ENCODE measurements at places on chromosomes 6 and 20.
A peak's percentile ranks its signal among the peaks of the same experiment; 100 is the strongest.

DNA sequence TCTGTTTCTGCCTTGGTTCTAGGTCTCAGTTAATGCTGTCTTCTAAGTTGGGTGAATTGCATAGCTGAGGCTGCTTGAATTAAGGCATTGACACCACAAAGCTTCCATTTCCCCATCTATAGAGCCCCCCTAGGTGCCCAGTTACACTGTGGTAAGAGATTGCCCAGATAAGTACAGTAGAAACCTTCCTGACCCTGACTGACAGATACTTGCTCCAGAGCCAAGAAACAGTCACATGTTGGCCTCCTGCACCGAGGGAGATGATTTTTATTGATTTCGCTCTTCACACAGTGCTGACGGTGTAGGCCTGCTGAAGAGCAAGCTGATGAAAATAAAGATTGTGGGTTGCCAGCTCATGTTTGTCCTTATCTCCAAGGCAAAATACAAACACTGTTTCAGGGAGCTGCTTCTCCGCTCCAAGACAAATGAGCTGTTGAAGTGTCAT is 67.9 kb downstream of the TRMT11 start:
- DNase-seq: no peak

GRCh38 chr20:9411833-9412232 is 102.6 kb upstream of the LAMP5 start:
- DNase-seq: no peak

GRCh38 chr20:35240811-35241293 is 14.4 kb downstream of the MMP24 start:
- no peak for DNase-seq

- no peak for DNase-seq
Measured at GRCh38 chr6:35477551-35478179, 9.5 kb downstream of the RPL10A start.

DNA sequence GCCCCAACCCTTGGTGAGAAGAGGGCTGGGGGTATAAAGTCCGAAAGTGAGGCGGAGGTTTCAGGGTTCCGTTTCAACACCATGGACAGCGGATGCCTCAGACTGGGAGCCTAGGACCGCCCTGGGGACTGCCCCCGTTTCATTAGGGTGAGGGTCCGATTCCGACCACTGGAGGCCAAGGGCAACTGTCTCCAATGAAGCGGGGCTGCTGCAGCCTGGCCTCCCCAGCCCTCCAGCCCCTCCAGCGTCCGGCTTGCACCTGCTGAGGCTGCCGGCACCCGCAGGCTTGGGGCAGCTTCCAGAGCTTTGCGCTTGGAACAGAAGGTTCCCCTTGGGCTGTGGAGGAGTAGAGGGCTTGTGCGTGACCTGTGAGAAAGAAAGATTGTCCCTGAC is 39.9 kb downstream of the YTHDF1 start:
- no peak for DNase-seq

- no peak for DNase-seq
Measured at GRCh38 chr6:7196019-7196402, 88.2 kb downstream of the RREB1 start.

GRCh38 chr6:89707766-89708165 is 69.2 kb upstream of the LYRM2 start:
- no peak for DNase-seq

DNA sequence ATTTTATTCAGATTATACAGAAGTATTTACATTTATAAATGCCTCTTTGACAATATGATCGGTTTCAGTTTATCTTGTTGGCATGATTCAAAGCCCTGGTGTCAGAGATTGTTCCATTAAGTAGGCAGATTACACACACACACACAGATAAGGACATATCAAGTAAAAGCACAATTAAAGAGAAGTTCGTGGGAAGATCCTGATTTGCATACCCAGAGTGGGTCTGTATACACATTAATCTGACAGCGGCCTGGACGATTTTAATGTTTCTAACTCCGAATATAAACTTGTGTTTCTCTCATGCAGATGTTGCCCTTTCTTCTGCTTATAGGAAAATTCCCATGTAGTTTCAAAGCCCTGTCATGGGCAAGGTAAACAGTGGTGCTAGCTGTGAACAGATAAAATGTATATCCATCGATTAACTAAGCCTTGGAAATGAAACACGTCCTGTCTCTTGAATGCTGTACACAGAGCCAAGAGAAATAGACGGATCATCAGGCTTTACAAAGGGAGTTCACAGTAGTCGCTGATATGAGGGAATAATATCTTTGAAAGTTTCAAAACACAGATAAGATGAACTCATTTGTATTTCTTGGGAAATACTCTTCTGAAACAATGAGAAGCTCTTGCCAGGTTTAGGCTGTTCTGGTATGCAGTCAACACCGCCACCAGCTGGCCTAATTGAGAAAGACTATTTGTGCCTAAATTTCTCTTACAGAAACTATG is 108.2 kb upstream of the GMDS start:
- DNase-seq: peak; percentile 63

DNA sequence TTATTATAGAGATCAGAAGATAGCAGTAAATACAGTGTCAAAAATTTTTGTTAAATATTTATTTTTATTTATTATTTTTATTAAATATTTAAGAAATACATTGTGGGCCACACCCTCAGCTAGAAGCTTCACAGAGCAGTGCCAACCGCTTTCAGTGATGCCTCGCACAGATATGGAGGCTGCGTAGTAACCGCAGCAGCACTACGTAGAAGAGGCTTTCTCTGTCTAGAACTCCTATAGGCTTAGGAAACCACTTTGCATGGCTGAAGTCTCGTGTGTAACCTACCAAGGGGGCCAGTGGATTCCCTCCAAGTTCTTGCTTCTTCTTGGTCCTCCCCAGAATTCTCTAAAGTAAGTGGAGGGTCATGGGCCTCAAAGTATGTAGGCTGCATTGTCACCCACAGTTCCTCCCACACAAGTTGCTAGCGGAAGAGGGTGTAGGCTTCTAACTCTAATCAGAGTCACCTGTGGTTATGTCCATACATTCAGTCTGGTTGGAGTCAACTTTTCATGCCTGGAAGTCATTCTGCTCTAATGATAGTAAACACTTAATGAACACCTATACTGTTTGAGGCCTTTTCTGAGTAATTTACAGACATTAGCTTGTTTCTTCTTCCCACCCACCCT is 285.6 kb downstream of the CDKAL1 start:
- no peak for DNase-seq

GRCh38 chr20:45469336-45470261 is at the start of gene WFDC2:
Gene WFDC2, plus strand, starts transcription at chr20:45469753. Its CDS starts 29 bp downstream, at chr20:45469782.
- no peak for DNase-seq

DNA sequence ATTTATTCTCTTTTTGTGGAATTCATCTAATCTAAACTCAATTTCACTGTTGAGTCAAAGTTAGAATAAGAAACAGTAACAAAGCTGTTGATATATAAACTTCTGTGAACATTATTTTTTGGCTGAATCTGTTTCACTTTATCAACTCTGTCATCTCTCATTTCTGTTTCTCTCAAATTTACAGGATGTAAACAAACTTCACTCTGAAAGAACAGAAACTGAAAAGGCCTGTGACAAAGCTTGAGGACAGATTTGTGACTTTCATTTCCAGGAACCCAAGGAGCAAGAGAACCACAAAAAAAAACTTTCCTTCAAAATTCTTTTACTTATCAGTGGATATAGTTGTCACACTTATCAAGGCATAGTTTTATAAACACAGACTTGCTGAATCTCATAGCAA is 447.9 kb upstream of the OPRM1 start:
- DNase-seq: no peak

- no peak for DNase-seq
Measured at GRCh38 chr6:79656134-79656533, 25.0 kb downstream of the SH3BGRL2 start.

- DNase-seq: no peak
Measured at GRCh38 chr6:87487555-87487954, 14.8 kb downstream of the SLC35A1 start.

DNA sequence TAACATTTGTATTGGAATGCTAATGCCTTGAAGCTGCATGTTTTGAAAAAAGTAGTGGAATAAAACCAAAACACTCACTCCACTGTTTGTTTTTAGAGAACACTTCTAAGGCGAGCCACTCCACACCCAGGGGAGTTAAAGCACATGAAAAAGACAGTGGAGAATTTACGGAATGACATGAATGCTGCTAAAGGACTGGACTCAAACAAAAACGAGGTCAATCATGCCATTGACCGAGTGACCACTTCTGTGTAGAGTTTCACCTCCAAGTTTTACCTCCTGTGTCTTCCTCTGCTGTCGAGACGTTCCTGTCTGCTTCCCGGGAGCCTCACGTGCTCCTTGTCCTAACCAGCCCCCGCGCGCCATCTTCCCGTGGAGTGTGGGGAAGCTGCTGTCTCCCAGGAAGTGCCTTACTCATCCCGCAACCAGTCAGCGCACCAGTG is 127.8 kb downstream of the LRRC1 start:
- DNase-seq: no peak

DNA sequence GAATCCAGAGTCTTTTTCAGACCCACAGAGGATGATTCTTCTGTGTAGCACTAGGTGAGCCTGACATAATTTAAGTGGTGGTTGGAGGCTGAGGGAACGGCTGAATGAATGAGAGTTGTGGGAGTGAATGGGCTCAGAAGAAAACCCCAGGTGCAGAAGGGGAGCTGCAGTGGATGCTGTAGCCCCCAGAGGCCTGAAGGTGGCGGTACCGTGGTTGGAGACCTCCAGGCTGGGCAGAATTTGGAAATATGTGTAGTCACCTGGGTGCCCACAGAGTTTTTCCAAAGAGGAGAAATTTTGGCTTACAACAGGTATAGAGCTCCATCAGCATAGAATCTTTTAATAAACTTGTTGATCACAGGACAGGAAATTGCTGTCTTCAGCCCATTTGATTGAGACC is 6.5 kb upstream of the RAET1G start:
- no peak for DNase-seq

DNA sequence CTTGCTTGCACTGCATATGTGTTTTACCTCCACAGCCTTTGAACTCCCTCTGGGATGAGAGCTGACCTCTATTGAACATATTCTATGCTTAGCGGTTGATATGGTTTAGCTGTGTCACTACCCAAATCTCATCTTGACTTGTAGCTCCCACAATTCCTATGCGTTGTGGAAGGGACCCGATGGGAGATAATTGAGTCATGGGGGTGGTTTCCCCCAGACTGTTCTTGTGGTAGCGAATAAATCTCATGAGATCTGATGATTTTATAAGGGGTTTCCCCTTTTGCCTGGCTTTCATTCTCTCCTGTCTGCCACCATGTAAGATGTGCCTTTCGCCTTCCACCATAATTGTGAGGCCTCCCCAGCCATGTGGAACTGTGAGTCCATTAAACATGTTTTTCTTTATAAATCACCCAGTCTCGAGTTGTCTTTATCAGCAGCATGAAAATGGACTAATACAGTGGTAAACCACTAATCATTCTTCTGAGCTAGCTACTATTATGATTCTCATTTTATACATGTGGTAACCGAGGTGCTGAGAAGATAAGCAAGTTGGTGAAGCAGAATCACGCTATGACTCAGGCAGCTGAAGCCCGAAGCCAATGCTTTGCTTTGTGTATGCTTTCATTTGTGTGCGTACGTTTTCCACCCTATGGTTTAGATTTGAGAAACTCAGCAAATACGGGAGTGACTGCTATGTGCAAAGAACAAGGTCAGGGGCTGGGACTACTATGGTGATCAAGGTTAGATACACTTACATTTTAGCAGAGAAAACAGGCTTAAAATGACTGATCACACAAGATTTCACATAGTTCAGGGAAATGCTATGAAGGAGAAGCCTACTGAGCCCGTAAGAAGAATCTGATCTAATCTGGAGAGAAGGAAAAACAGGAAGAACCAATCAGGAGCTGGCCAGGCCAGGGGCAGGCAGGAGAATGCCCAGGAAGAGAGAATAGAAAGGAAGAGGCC is 363.5 kb downstream of the ESR1 start:
- peak; percentile 10 for DNase-seq

DNA sequence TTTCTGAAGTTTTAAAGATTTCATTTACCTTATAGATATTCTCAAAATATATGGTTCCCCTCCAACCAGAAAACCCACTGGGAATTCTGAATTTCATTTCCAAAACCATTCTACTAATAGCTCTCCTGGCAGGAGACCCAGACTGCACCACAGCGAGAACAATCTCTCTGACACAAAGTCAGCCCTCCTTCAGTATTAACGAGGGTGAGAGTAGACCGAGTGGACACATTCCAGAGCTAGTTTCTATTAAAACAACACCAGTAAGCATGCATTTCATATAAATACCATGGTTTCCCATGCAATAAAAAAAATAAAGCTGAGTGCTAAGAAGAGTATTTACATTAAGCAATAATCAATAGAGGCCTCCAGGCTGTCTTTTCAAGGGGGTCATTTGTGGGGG is 899.6 kb upstream of the SLC35B3 start:
- no peak for DNase-seq

GRCh38 chr6:86820750-86821149 is 116.6 kb upstream of the HTR1E start:
- no peak for DNase-seq

- no peak for DNase-seq
Measured at GRCh38 chr20:13264907-13265306, 43.8 kb downstream of the ISM1 start.

- DNase-seq: no peak
Measured at GRCh38 chr6:157625764-157626163, 197.3 kb upstream of the SNX9 start.

- DNase-seq: peak; percentile 26
Measured at GRCh38 chr6:154868143-154868594, 126.9 kb upstream of the TIAM2 start.

DNA sequence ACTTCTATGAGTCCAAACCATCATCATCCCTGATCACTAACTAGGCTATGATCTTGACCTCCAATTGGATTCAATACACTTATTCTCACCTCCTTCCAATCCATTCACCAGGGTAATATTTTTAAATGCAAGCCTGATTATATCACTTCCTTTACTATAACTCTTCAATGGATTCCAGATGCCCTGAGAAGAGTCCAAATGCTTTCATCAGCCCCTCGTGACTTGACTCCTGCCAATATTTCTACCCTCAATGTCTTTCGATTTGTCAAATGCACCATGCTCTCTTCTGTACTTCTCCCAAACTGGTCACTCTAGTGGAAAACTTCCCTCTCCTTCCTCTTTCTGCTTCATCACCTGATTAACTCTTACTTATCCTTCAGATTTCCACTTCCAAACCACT is 70.8 kb downstream of the CD164 start:
- DNase-seq: no peak

- DNase-seq: no peak
Measured at GRCh38 chr20:11063444-11063843, 389.6 kb upstream of the JAG1 start.

DNA sequence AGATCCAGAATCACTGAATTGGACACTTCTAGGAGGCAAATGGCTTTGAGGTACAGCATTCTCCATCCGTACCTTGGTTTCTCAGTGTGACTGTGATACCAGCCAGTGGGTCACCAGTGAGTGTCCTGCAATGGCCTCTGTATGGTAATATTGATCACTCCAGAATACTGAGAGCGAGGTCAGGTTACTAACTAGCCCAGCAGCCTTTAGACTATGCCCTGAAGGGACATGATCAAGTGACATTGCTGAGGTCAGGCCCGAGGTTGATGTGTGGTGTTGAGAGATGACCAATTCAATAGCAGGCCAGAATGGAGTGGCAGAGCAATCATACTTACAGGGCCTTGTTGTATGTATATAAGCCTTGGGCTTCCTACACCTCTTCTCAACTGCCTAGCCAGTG is 476.0 kb downstream of the KHDRBS2 start:
- no peak for DNase-seq

- DNase-seq: no peak
Measured at GRCh38 chr6:162387718-162388382, 339.7 kb downstream of the PRKN start.

GRCh38 chr6:111683157-111683556 is 77.5 kb upstream of the TRAF3IP2 start:
- no peak for DNase-seq

Measured in HT1080 (cell line).